Colonic mucosa (tissue), 4 donors: ENCODE measurements at places on chromosomes 7 and 10.

GRCh38 chr7:152354061-152354460, 81.7 kb downstream of the KMT2C start:
- DNase-seq = no peak

- DNase-seq = no peak
These were observed 7.1 kb downstream of the FGF8 start for GRCh38 chr10:101768791-101769170.

DNA sequence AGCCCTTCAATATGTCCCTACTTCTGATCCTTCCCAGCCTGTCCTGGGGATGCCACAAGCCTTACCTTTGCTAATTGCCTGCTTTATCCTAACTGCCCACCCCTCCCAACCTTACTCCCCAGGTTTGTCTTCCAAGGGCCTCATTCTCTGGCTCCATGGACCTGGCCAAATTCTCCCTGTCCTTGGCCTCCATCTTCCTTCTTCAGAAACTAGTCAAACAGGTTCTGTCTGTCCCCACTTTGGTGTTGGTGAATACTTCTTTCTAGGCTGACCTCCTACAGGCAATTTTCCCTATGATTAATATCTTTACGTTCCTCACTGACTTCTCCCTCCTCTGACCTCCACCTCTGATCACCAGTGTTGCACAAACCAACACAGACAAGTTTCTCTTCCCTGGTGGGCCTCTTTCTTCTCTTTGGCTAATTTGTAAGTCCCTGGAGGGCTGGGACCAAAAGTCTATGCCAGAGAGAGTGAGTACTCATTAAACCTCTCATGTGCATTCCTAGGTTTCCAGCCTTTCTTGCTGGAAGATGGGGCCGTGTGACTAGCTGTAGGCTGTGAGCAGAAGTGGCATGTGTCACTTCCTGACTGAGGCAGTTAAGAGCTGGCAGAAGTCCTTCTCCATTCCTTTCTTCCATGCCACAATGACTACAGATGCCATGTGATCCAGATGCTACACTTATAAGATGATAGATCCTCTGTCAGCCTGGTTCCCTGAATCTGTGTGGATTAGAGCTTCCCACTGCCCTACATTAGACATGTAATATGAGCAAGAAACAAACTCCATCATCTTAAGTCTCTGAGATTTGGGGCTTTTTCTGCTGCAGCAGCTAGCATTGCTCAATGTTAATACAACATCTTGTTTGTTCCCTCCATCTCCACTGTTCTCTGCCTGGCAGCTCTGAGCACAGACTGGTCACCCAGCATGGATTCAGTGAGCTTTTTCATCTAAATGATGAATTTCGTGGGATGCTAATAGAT, 382.7 kb downstream of the RPS24 start:
- DNase-seq = no peak

DNA sequence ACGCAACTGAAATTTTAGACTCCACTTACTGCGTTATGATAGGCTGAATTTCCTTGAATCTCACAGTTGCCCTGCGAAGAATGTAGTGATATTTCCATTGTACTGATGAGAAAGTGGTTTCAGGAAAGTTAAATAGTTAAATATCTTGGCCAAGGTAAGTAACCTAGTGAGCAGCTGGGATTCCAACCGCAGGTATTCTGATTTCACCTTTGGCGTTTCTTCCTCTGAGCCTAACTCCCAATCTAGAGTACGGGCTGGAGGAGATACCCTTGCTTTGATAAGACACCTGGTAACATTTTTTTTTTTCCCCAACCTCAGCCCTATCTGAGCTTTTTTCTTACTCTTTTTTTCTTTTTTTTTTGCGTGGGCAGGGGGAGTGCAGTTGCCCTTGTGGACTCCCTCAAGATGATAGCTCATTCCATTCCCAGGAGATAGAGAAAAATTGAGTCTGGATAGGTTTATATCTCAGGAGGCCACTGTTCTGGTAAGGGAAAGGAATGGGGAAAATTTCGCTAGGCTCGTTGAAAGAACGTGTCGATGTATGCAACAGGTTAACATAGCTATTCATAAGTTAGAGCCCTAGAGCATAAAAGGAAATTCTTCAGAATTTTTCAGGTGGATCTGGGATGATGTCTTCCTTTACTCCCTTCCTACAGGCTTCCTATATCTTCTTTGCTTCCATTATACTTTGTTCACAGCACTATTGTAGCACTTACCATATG, 3.1 kb upstream of the TAS2R38 start:
- no peak for DNase-seq

DNA sequence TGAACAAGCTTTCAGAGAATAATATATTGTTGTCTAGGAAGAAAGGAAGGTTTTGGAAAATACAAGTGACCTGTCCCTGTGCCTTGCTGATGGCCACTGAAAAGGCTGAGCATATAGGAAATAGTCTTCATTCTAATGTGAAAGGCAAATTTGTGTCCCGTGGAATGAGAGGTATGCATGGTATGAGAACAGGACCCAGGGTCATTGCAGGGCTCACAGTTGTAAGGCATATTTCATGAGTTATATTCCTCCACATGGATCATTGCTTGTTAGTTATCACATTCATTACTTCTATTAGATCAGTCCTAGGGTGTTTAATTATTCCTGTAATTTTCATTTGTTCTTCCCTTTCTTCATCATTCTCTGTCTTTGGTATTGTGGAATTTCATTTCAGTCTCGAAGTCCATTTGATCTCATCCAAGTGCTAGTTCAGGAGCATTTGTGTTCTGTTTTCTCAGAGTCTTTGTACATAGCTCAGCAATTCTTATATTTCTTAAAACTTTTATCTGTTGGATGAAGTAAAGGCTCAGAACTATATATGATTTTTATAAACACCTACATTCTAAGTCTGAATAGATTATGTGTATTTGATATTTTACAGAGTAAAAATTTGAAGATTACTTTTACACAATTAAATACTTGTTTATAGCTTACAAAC, 39.4 kb upstream of the ARHGAP21 start:
- DNase-seq = no peak

GRCh38 chr10:133088179-133088955, 643 bp downstream of the ADGRA1 start:
- DNase-seq = no peak

DNA sequence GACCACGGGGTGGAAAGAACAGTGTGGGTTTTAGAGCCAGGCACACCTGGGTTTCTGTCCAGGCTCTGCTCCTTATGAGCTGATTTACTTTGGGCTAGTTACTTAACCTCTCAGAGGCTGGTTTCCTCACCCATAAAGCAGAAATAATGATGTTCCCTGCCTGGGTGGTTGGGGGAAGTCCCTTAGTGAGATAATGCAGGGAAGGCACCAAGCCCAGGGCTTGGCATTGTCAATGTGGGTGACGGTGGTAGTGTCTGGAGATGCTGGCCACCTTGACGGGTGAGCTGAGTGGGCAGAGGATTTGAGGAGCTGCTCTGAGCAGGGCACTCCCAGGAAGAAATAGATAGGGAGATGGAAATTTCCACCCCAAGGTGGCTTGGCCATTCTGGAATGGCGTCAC, 65.2 kb downstream of the SH2D4B start:
- no peak for DNase-seq
